HCT116 (cell line): ENCODE measurements at places on chromosomes 11 and 22.

DNA sequence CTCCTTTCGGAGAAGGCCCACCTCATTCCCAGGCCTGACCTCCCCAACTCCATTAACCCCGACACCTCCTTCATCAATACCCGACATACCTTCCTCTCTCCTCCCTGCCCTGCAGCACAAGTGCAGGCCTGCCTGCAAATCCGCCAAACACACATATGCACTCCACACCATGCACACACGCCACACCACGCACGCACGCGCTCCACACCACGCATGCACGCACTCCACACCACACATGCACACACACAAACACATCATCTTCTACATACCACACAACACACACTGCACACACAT lies 629.6 kb downstream of the TBC1D22A start:
- DNase-seq, result no peak

DNA sequence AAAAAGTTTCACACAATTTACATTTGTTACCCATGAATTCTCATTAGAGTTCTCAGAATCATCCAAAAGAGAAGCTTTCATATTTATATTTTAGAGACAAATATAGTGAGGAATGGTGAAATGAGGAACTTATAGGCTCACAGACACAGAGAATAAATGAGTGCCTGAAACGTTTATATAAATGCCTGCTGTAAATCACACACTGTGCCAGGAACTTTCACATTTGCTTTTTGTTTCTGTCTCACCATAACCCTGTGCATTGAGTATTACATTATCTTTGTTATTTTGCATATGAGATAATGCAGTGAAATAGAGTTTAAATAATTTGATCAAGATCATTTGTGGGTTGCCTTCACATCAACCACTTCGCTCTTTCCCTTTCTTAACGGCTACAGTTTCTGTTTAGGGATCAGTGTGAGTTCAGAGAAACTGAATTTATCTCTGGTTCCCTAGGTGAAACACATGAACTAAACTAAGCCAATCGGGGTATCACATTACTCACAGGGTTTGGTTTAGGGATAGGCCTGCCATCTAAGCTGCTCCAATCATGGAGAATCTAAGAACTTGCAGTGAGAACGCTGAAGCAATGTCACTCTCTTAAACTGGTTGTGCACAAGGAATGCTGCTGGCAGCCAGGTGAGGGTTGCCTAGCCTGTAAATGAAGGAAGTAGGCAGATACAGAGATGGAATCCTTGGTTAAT lies 1339.2 kb upstream of the TENM4 start:
- DNase-seq, result no peak

GRCh38 chr22:25064894-25065560 lies 112.5 kb downstream of the KIAA1671 start:
- DNase-seq, result no peak

- no peak for DNase-seq
Observed at GRCh38 chr11:101357771-101358170, 226.0 kb downstream of the TRPC6 start.

DNA sequence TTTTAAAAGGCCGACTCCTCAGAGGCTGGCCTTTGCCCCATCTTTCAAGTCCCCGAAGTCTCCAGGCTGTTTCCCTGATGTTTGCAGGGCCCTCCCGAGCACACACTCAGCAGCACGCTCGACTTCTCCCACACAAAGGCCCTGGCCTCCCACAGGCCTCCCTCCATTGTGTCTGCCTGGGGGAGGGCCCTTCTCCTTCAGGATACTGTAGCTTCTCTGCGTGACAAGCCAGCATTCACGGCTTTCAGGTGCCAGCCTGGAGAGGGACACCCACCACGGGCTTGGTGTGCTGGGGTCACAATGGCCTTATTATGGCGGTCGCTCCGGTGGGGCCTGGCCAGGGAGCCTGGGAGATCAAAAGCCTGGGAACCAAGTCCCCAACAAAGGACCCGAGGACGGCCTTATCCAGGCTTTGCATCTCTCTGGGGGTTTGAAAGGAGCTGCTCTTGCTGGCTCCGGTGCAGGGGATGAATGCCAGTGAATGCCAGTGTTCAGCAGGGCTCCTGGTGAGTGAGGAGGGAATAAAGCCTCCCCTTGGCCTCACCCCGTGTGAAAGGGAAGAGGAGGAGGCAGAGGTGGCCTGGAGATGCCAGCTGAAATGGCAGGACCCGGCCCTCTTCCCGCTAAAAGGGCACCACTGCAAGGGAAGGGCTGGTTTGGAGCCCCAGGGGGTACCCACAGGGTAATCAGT lies 55.0 kb downstream of the TRAF6 start:
- DNase-seq, result no peak

DNA sequence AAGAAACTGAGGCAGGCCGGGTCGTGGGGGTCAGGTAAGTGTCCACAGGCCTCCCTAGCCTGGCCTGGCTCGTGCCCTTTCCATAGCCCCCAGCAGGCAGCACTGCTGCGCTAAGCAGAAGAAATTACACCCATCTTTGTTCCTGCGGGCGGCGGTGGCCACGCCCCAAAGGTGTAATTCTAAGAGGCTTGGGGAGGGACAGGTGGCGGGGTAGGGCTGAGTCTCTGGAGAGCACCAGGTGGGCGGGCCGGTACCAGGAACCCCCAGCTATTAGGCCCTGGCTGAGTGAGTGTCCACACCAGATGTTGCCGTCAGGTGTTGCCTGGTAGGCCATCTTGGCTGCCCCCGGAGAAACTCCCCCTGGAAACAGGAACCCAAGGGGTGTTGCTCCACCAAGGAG lies 12.3 kb upstream of the ARAP1 start:
- no peak for DNase-seq

- no peak for DNase-seq
Observed at GRCh38 chr11:86500500-86501140, 125.9 kb downstream of the CCDC81 start.

- DNase-seq, result no peak
Observed at GRCh38 chr11:34651551-34651950, 30.7 kb downstream of the EHF start.

DNA sequence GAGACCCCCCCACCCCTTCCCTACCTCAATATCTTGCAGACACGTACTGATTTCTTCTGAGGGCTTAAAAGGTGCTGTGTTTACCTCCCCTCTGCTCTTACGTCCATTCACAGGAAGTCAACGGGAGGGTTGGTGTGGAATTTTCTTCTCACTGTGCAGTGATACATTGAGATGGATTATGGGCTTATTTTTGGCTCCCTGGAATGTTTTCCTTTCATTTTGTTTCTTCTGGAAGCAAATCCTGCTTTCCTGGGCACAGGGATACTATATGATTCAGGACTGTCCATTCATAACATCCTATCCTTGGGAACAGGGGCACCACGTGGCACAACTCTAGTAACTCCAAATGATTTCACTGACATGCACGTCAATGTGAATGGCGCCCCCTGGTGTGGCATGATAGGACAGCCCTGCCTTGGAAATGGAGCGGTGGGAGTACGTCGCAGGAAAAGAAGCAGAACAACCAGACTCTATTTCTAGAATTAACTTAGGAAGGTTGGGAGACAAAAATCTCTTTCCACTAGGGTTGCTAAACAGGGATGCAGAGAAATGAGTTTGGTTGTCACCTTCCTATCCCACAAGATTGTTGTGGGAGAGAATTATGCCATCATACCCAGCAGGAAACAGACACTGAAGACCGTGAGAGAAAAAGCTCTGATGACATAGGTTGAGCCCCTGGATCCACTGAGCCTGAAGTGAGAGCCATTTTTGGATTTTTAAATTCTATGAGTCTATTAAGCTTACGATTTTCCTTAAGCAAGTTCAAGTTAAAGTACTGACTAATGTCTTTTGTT lies 146.5 kb upstream of the RAG2 start:
- DNase-seq, result peak; percentile 46
